ENCODE measurements at places on chromosomes 4 and X.

- DNase-seq = no peak
Measured at GRCh38 chrX:119895843-119896326, at the start of gene AKAP14. Gene AKAP14, plus strand, starts transcription at chrX:119895893. Its CDS starts 7,331 bp downstream, at chrX:119903224.

- DNase-seq = no peak
Measured at GRCh38 chr4:125626946-125627345, 312.2 kb downstream of the FAT4 start.

DNA sequence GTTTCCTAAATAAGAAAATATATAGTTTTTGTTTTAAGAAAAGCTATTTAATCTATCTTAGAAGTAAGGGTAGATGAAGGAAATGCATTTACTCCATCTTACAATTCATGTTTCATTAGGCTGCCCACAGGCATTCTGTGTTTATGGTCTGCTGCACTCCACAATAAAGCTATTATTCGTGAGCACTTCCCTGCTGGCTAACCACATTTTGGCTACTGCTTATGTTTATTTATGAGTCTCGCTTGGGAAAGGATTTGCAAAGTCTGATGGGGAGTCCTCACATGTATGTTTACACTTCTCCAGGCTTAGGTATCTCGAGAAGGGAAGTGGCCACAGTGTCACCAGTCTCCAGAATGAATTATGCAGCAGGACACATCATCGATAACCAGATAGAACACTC lies 260.8 kb upstream of the VCX start:
- no peak for DNase-seq

- DNase-seq = no peak
Measured at GRCh38 chrX:114451397-114451796, 132.5 kb upstream of the HTR2C start.

DNA sequence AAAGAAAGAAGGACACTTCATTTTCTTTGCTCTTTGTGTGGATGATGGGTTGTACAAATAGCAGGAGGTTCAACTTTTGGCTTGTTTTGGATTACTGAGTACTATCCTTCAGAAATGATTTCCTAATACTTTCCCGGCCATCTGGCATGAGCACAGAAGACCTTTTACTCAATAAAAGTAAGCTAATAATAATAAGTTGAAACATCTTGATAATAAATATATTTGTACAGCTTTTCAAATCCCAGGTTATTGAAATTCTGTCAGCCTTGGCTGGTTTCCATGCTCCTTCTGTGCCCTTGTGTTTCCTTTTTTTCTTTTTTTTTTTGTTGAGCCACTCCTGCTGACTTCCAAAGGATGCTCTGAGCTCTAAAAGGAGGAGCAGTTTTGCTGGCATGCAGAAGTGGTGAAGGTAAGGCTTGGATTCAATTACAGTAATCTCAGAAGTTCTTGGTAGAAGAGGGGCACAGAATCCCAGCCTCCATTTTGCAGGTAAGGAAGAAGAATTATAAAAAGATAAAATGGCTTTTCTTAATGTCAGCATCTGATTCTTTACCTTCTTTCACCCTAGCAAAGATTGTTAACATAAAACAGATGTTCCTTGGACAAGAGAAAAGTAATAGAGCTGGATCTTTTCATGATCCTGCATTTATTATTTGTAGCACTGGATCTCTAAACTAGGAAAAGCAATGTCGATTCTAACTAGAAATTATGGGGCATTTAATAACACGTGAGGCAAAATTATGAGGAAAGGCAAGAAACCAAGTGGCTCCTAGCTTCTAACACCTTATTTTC lies 31.9 kb downstream of the REPS2 start:
- DNase-seq = no peak

DNA sequence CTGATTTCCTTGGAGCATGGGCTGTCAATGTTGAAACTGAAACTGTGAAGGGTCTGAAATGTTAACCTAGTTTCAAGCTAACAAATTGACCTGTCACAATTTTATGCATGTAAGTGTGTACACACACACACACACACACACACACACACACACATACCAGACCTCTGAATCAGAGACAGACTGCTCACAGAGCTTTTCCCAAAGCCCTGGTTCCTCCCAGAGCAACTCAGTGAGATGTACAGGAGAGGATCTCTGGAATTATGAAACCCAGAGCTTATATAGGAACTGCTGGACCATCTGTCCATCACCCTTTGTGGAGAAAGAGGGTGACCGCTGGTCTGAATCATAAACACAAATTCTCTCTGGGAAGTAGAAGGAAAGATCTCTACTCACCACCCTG lies 228.1 kb upstream of the PRPS2 start:
- no peak for DNase-seq

- no peak for DNase-seq
Measured at GRCh38 chrX:74535408-74536151, 78.8 kb downstream of the RLIM start.

DNA sequence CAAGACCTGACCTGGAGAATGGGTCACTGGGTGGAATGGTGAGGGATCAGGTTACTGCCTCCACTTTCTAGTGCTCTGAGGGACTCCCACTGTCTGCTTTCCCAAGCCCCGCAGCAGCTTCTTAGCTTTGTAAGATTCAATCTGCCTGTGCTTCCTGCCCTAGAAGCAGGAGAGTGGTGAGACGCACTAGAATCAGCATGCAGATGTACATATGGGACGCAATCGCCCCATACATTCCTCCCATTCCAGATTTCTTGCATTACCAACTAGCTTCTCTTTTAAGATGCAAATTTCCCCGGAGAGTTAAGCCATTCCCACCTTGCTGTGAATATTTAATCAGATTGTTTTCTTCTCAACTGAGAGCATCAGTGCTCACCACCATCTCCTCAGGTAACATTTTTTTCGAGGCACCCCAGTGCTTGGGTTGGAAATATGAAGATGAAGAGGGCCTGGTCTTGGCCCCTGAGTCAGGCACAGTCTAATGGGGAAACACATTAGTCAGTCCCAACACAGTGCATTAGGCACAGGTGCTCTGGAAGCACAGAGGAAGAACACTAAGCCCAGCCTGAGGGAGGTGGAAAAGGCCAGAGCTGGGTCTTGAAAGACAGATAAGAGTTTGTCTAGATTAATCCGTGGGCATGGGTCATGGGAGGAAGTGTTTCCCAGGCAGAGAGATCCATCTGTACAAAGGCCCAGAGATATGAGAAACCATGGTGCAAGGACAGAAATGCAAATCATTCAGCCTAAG lies 66.7 kb upstream of the PRPS1 start:
- DNase-seq = no peak

GRCh38 chrX:18449236-18449635 lies 23.8 kb downstream of the CDKL5 start:
- no peak for DNase-seq

- DNase-seq = no peak
Measured at GRCh38 chr4:184553891-184554290, 79.5 kb upstream of the IRF2 start.

DNA sequence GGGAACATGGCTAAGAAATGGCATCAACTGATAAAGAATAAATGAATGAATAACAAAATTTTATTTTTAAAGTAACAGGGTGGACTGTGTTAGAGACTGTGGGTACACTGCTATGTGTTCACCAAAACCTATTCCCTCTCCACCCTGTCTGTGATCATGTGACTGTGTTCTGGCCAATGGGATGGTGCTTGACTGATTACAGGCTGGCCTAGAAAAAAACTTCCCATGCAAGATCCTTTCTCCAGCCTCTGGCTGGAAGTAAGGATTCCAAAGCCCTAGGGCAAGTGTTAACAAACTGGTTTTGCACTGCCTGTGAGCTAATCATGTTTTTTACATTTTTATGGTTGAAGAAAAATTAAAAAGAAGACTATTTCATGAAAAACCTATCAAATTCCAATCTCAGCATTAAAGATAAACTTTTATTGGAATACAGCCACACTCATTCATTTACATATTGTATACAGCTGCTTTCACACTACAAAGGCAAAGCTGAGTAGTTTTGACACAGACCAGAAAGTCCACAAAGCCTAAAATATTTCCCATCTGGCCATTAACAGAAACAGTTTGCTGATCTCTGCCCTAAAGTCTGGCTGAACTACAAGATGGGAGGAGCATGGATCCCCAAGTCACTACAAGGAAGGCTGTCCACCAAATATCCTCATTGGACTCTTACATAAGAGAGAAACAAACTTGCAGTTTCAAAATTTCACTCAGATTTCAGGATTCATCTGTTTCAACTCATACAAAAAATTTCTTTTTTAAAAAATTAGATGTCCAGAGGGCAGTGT lies 133.2 kb downstream of the ARHGAP6 start:
- no peak for DNase-seq

GRCh38 chrX:5876984-5877596 lies 351.6 kb downstream of the NLGN4X start:
- DNase-seq = no peak

DNA sequence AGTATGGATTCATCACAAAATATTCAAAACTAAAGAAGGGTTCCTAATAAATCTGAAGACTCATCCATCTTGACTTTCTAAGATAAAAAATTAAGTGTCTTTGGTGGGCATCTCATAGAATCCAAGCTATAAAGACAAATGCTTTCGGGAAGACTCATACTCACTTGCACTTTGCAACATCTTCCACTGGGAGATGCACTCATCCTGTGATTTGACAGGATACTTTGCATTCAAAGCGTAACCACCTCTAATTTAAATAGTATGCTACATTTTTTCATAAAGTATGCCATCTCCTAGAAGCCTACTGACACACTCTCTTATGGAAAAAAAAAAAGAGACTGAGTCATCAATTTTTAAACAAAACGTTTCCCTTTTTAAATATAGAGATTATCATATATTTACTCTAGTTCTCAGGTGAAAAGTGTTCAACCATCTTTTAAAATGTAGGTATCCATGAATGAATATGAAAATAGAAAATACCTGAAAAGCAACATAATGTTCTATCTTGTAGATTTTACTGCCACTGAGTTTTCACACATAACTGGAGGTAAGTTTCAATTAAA lies 119.6 kb downstream of the KLHL13 start:
- no peak for DNase-seq

GRCh38 chr4:171532968-171533367 lies 280.2 kb upstream of the GALNTL6 start:
- DNase-seq = no peak

- no peak for DNase-seq
Measured at GRCh38 chr4:47490550-47490949, 5.5 kb downstream of the ATP10D start.
